ENCODE measurements at places on chromosomes 7 and 10.

DNA sequence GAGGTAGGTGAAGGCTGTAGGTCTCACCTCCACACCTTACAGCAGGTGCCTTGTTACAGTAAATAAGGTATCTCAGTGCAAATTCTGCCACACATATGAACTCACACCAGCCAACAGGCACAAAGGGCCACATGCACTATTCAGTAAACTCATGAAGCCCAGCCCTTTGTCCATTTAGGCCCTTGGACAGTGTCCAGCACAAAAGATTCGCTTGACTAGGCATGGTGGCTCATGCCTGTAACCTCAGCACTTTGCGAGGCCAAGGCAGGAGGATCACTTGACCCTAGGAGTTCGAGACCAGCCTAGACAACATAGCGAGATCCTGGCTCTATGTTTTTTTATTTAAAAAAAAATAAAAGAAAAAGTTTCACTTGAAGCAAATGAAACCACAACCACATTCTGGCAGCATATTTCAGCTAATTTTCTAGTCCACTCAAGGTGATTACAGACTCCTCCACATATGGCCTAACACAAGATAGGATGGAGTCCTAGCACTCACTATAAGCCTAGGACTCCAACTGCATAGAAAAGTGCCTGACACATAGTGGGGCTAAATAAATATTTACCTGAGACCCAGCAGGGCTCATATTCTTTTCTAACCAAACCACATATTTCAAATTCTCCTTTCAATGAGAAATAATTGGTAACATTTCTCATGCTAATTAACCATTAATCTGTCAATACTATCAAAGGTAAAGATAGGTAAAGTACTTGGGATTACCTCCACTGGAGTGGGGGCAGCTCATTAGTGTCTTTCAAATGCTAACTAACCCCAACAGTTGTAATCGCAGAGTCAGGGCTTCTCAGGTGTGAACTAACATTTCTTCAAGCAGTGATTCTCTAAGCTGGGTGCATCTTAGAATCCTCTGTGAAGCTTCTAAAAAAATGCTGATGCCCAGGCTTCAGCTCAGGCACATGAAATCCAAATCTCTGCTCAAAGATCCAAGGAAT lies 4.5 kb upstream of the ANKRD1 start:
- no peak for DNase-seq

DNA sequence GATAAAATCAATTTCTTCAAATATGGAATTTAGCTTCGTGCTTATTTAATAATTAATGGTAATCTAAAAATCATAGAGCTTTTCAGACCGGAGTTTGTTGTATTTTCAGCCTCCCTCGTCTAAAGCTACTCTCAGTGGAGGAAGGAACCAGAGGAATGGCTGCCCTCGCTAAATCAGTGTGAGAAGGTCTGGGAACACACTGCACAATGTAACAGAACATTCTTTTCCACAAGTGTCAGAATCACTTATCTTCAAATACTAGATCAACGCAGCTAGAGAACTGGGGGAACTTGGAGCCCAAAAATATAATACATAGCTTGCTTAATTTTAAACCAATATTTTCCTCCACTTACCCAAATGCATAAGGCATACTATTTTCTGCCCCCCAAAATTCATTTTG lies 148.5 kb downstream of the MTERF1 start:
- no peak for DNase-seq

DNA sequence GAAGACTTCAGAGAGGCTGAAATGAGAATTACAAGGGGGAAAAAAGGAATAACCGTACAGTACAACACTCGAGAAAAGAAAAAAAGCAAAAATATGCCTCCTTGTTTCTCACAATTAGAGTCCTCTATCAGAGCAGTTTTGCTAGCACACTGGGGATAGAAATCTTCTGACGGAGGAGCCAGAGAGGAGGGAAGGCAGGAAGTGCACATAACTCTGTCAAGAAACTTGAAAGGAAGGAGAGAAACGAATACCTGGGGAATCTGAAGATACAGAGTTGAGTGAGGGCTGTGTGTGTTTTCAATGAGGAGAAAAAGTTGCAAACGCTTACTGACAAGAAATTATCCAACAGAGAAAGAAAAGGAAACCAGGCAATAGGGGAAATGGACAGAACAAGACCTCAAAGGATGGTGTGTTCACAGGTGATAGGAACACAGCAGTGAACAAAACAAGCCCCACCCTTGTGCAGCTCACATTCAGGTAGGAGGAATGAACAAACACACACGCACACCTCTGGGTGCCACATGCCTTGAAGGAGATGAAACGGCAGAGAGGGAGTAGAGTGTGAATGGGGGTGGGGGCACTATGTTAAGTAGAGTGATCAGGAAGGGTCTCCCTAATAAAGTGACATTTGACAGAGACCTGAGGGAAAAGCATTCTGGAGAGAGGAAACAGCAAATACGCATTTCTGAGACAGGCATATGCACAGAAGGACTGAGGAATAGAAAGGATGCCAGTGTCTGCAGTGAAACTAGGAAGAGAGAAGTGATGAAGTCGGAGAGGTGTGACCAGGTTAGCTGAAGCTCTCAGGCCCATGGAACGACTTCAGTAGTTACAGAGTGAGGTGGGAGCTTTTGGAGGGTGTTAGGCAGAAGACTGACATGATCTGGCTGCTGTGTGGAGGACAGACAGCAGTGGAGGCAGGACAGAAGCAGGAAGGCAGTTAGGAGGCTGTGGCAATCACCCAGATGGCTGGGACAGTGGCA lies 46.7 kb upstream of the SPOCK2 start:
- no peak for DNase-seq

DNA sequence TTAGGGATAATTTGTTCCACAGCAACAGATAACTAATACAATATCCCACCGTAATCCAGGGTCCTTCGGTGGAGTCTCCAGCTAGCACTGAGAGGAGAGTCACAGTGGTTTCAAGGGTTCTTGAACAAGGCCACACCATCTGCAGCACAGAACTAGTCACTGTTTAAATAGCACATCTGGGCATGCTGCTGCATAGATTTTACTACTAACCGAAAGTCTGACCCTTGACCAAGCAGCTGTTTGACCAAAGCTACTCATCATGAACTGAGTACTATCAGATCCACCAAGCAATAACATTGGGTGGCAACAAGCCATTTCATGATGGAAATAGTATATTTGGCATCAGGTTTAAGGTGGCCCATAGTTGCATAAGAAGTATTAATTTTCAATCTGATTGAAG lies 53.2 kb downstream of the ANKMY2 start:
- DNase-seq: no peak
